ENCODE measurements at places on chromosomes 2 and 18.

DNA sequence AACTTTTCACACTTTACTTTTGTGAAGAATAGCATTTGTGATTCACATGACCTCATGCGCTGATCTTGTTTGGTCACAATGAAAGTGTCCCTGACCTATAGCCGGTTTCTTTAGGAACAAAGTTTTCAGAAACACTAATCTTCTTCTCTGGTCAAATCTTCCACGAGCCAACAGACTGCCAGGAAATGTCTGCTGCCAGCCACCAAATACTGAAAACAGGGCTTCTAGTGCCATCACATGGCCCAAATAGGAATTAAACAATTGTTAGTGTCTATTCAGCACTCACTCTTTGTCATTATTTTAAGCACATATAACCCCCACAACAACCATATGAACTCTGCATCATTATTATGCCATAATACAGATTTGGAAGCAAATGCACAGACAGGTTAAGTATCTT, 286.5 kb upstream of the SYT4 start:
- H3K27me3 ChIP-seq = no peaks in the 10 kb centered on the region
- no peak overlapping the region for H3K27ac ChIP-seq
- H3K4me3 ChIP-seq = no peak overlapping the region
- peaks cover under 1% of the 10 kb centered on the region for H3K36me3 ChIP-seq
- DNase-seq = no peak

GRCh38 chr18:25826823-25827222, 263.6 kb downstream of the SS18 start:
- peaks cover 8% of the 10 kb centered on the region for H3K4me1 ChIP-seq
- no peak overlapping the region for H3K4me3 ChIP-seq
- no peak overlapping the region for H3K27ac ChIP-seq
- DNase-seq = no peak

- H3K4me1 ChIP-seq = no peaks in the 10 kb centered on the region
- no peak overlapping the region for H3K4me3 ChIP-seq
- no peaks in the 10 kb centered on the region for H3K36me3 ChIP-seq
- no peak overlapping the region for H3K27ac ChIP-seq
These were observed 690.5 kb downstream of the ADCYAP1 start for GRCh38 chr18:1595195-1595594.

DNA sequence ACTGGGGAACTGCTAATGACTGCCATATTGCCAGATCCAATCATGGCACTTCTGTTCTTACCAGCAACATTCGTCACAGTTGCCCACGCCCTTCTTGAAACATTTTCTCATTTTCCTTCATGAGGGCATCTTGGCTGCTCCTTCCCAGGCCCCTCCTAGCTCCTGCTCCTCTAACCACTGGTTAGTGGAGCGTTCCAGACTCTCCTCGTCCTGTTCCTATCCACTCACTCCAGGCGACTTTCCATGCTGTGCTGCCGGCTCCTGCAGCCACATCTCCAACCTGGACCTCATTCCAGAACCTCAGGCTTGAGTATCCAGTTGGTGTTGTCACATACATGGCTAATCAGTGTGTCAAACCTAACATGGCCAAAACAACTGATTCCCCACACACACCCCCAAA, 1.3 kb upstream of the ADI1 start:
- H3K4me1 ChIP-seq = peaks cover 22% of the 10 kb centered on the region
- H3K27ac ChIP-seq = no peak overlapping the region
- H3K27me3 ChIP-seq = peaks cover 28% of the 10 kb centered on the region
- no peak for DNase-seq
